SK-N-MC (cell line): ENCODE measurements at places on chromosomes 12 and 14.
A peak's percentile ranks its signal among the peaks of the same experiment; 100 is the strongest.

- DNase-seq, result no peak
Measured at GRCh38 chr14:76615331-76615730, 145.9 kb upstream of the VASH1 start.

DNA sequence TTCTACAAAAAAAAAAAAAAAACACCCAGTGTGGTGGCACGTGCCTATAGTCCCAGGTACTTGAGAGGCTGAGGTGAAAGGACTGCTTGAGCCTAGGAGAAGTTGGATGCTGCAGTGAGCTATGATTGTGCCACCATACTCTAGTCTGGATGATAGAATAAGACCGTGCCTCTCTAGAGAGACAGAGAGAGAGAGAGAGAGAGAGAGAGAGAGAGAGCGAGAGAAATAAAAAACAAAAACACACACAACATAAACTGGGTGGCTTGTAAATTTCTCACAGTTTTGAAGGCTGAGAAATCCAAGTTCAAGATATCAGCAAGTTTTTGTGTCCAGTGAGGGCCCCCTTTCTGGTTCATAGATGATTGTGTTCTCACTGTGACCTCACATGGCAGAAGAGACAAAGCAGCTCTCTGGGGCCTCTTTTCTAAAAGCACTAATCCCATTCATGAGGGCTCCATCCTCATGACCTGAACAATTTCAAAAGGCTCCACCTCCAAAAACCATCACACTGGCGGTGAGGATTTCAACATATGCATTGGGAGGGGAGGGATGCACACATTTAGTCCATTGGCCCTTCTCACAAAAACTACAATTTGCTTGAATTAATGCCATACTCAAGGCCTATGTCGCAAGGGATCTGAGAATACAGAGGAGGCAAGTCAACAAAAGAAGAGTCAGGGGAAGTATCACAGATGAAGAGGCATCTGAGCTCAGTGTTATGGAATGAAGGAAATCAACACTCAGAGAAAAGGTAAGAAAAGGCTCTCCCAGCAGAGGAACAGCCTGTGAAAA is 94.9 kb downstream of the PPM1H start:
- no peak for DNase-seq

GRCh38 chr12:115752913-115753726 is 524.4 kb downstream of the MED13L start:
- peak; percentile 45 for DNase-seq

DNA sequence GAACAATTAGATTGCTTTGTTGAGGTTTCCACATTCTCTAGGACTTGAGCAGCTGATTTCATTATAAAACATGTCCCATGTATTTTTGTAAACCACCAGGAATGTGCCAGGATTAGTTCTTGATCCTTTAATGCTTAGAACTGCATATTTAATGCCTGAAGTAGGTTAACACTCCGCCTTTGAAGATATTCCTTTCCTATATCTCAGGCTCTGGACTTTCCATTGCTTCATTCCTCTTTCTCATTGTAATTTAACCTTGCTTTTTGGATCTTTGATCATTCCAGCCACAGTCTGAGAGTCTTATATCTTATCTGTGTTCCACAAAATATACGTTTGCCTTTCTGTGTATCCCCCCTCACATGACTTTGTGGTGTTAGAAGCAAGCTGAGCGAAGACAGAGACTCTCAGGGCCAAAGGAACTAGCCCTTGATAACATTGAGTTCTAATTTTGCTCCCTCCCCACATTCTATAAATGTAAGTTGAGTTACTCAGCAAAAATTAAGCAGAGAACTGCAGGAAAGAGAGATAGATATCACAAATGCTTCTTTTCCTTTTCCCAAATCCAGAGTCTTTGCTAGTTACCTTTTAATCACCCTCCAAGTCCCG is 2.4 kb upstream of the CLEC1B start:
- no peak for DNase-seq
